Foreskin keratinocyte (primary cell): ENCODE measurements at places on chromosomes 1 and 21. TPM values are rescaled to one million over a fixed set of nuclear protein-coding genes. Genes with fewer than 3 reads are reported as not detected.

GRCh38 chr1:63475761-63476160, 47.3 kb downstream of the ITGB3BP start:
- DNase-seq: no peak

DNA sequence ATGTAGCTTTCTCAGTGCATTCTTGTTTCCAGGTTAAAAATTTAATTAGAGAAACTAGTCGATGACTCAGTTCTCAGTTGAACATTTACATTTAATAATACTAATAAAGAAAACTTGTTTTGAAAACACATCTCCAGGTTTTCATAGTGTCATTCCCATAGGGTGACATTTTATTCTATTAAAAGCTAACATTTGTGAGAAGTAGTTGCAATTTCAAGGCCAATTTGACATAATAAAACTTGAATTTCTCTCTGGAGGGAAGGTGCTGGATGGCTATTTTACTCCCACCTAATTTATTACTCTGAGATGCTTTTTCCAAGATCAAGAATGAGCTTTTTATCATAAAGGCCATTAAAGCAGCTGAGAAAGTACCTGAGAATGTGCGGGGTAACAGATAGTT, 16.6 kb downstream of the HUNK start:
- DNase-seq: no peak

DNA sequence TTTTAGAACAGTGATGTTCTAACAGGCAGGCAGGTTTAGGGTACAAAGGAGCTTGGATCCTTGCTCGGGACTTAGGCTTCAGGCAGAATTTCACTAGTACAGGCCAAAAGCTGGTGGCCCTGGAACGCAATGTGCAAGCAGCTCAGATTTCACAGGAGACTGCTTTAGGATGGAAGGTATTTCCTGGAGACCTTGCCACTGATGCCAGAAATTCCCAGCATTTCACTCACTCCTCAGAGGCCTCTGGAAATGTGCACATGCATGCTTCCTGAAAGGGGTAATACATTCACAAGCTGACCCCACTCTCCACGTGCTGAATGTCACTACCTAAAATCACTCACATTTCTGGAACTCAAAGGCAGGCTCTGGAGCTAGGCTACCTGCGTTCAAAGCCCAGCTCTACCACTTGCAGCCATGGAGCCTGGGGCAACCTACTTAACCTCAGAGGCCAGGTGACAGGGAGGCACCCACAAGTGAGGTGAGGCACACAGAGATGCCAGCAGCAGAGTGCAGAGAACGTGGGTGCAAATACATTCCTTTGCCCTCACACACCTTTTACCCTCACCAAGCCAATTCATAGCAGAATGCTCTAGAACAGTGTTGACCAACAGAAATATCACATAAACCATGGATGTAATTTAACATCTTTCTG, 56.5 kb downstream of the CDC7 start:
- no peak for DNase-seq

GRCh38 chr21:45022736-45023135, 51.6 kb upstream of the ADARB1 start:
- DNase-seq: no peak

GRCh38 chr1:211548321-211549091, 30.5 kb downstream of the SLC30A1 start:
- DNase-seq: no peak

DNA sequence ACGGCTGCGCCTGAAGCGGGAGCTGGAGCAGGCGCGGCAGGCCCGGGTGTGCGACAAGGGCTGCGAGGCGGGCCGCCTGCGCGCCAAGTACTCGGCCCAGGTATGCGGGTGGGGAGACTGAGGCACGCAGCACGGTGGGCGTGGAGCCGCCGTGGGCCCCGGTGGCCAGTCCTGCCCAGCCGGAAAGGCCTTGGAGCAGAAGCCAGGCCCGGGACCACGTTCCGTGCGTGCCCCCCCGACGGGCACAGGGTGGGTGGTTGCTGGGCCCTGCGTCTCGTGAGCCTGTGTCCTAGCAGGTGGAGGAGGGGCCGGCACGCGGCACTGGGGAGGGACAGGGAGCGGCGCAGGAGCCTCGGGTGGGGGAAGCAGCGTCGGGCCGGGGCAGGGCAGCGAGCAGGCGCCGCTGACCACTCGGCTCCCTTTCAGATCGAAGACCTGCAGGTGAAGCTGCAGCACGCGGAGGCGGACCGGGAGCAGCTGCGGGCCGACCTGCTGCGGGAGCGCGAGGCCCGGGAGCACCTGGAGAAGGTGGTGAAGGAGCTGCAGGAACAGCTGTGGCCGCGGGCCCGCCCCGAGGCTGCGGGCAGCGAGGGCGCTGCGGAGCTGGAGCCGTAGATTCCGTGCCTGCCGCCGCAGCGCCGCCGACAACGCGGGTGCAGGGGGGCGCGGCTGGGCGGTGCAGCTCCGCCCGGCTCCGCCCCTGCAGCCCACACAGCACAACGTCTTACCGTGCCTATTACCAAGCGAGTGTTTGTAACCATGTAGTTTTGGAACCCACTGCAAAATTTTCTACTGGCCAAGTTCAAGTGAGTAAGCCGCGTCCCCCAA, 78.2 kb downstream of the SKI start:
- no peak for DNase-seq

CLCA1 gene
- total RNA-seq: not detected in 2 replicates

SORT1 gene
- 0.61 and 0.88 TPM in 2 replicates for total RNA-seq
